Kidney (tissue), 22 donors: ENCODE measurements at places on chromosomes 13 and 19. TPM values are rescaled to one million over a fixed set of nuclear protein-coding genes. Genes with fewer than 3 reads are reported as not detected.

ZNF729 gene
- polyA plus RNA-seq = not detected

SHISA7 gene
- polyA plus RNA-seq = not detected

ZNF331 gene
- 6.5 TPM for polyA plus RNA-seq

FGF22 gene
- polyA plus RNA-seq = 0.71 TPM

ZNF626 gene
- polyA plus RNA-seq = 6.4 TPM

NPAS1 gene
- 1.7 TPM for polyA plus RNA-seq

ADAMTSL5 gene
- polyA plus RNA-seq = 1.4 TPM

KRTDAP gene
- polyA plus RNA-seq = not detected

ZFP28 gene
- polyA plus RNA-seq = 3.4 TPM

PPM1N gene
- polyA plus RNA-seq = 0.69 TPM

GNG7 gene
- polyA plus RNA-seq = 13.4 TPM

GPATCH1 gene
- polyA plus RNA-seq = 4.3 TPM

C13orf42 gene
- polyA plus RNA-seq = 0.24 TPM

ANGPTL8 gene
- 1.3 TPM for polyA plus RNA-seq

CAPN12 gene
- 27.1 TPM for polyA plus RNA-seq

ZNF575 gene
- 2.8 TPM for polyA plus RNA-seq

SHISA2 gene
- polyA plus RNA-seq = 3.4 TPM

HCST gene
- polyA plus RNA-seq = 10.6 TPM

CYP2F1 gene
- polyA plus RNA-seq = not detected

LIG4 gene
- 5.9 TPM for polyA plus RNA-seq

KIR2DL4 gene
- not detected for polyA plus RNA-seq

LILRB1 gene
- 0.41 TPM for polyA plus RNA-seq

CHERP gene
- polyA plus RNA-seq = 14.6 TPM

SIGLEC8 gene
- not detected for polyA plus RNA-seq

KLK11 gene
- not detected for polyA plus RNA-seq

ACP7 gene
- 0.13 TPM for polyA plus RNA-seq

GZMM gene
- polyA plus RNA-seq = not detected

PLIN4 gene
- 1.6 TPM for polyA plus RNA-seq

PRTN3 gene
- not detected for polyA plus RNA-seq

CLEC4M gene
- polyA plus RNA-seq = not detected

BEST2 gene
- polyA plus RNA-seq = not detected

RPL18A gene
- 1,707 TPM for polyA plus RNA-seq
